G401 (cell line): ENCODE measurements at places on chromosomes 12 and 14.

GRCh38 chr12:38903596-38903995 is 1.8 kb downstream of the CPNE8 start:
- no peak for DNase-seq

- peak; percentile 70 for DNase-seq
Observed at GRCh38 chr14:24425704-24426103, 3.8 kb downstream of the CBLN3 start.

DNA sequence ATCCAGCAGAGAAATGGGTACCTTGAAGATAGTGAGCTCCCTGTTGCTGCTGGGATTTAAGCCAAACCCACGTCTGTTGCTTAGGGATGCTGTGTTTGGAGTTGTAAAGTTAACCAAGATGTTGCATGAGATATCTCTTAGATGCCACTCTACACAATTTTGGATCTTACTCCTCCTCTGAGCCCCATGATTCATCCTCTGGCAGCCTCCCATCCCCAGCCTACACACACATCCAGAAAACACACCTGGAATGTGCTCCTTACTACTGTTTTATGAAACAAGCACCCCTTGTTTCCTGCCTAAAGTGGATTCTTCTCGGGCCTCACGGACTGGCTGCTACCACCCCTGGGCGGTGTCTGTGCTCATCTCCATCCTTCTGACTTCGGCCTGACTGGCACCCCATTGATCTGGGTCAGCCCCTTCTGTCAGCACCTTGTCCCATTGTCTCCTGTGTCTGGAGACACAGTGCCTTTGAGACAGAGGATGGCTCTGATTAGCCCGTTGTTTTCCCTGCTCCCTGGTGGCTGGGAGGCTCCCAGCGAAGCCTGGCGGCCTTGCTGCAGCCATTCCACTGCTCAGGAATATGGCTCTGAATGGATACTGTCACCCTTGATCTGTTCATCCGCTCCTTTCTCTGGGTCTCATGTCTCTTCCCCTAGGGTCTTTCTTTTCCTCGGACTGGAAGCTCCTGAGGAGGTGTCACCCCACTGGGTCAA is 24.3 kb downstream of the TSPAN9 start:
- no peak for DNase-seq

GRCh38 chr14:53019406-53019805 is 68.6 kb upstream of the FERMT2 start:
- DNase-seq: no peak

- no peak for DNase-seq
Observed at GRCh38 chr14:35336494-35337268, 44.5 kb downstream of the PSMA6 start.

DNA sequence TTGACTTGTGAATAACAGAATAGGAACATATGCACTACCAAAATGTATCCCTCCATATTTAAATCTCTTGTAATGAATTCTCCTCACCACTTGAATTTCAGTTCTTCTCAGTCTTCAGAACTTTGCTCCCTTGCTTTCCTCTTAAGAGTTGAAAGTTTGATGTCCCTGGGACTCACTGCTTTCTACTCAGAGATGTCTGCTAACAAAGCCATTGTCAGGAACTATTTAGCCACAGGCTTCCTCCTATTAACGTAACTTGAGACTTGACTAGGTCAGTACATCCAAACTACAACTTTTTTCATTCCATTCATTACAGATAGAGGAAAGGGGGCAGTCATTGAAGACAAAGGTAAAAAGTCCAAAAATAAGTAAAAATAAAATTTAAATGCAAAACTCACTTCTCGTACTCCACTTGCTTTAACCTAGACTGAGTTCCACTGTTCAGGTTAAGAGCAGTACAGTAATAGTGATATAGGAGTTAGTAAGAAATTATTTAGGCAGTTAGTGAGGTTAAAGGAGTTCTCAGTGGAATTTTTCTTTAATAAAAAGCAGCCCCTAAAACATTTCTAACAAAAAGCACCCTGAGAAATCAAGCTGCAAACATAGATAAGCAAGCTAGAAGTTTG is 364.2 kb downstream of the SOX5 start:
- DNase-seq: no peak

GRCh38 chr12:5003025-5003666 is 40.5 kb upstream of the KCNA5 start:
- peak; percentile 89 for DNase-seq

- no peak for DNase-seq
Observed at GRCh38 chr12:128519426-128519825, 252.5 kb downstream of the TMEM132C start.

GRCh38 chr12:55610598-55610997 is 26.1 kb upstream of the OR10P1 start:
- DNase-seq: no peak

GRCh38 chr14:96808619-96809406 is 11.6 kb downstream of the VRK1 start:
- no peak for DNase-seq

DNA sequence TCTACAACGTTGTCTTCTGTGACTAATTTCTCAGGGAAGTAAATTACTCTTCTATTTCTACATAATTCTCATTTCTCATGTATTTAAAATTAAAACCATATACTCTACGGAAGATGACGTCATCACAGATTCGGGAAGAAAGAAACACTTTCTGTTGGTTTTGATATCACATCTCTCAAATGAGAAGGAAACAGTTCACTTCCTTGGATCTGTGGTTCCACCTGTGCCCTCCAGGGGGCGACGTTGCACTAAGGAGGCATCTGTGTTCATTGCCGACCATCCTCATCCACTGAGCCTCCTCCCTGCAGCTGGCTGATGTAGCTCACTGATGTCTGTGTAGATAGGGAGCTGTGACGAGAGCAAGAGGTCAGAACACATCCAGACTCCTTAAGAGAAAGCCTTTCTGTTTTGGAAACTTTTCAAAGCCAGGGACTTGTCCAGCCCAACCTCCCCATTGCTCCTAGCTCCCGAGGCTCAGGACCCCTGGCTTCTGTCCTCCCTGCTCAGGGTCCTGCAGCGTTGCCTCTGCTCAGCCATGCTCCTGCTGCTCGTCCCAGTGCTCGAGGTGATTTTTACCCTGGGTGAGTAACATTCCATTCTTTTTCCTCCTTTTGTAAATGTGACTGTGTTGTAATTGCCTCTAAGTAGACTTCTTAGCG is 172.7 kb upstream of the OR4E1 start:
- no peak for DNase-seq
